ENCODE measurements at places on chromosomes 12 and 14.
A peak's percentile ranks its signal among the peaks of the same experiment; 100 is the strongest.

DNA sequence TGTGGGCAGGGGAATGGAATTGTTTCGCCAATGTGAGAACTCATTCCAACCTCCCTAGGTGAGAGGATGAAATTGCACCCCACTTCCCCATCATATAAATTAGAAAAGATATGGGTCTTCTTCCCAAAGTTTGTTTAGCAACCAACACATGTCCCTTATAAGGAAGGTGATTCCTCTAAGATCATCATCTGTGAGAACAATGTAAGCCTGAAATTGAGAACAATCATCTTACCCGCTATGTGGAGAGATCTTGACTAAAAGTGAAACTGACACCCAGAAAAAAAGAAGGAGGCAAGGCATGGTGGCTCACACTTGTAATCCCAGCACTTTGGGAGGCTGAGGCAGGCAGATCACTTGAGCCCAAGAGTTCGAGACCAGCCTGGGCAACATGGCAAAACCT, 173.2 kb upstream of the HMGA2 start:
- DNase-seq = no peak

GRCh38 chr14:95911456-95911855, 34.8 kb downstream of the TUNAR start:
- DNase-seq = no peak

- peak; percentile 10 for DNase-seq
Observed at GRCh38 chr14:21185491-21185890, 29.6 kb upstream of the OR5AU1 start.

- no peak for DNase-seq
Observed at GRCh38 chr14:42229976-42230375, 623.3 kb downstream of the LRFN5 start.

DNA sequence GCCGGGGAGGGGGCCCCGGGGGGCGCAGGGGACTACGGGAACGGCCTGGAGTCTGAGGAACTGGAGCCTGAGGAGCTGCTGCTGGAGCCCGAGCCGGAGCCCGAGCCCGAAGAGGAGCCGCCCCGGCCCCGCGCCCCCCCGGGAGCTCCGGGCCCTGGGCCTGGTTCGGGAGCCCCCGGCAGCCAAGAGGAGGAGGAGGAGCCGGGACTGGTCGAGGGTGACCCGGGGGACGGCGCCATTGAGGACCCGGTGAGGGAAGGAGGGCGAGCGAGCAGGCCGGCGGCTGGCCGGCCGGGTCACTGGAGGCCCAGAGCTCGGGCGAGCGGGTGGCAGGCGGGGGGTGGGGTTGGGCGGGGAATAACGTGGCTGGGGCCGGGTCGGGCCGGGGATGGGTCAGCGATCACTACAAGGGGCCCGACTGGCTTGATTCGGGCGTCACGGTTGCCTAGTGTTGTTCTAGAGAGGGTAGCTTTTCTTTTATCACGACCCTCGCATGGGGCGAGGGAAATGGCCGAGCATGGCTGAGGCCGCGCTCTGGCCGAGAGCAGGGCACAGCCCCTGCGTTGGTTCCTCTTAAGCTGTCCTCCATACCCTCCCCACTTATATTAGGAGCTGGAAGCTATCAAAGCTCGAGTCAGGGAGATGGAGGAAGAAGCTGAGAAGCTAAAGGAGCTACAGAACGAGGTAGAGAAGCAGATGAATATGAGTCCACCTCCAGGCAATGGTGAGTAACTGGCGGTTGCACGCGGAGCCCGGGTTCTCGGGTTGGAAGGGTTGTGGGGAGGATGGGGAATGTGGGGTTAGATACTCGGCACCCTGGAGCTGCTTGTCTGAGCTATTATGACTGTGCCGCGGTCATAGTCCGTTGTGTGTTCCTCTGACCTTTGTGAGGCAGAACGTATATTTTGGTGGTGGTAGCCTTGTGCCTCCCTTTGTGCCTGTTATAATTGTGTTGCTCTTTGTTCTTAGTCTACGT, 603 bp downstream of the PABPN1 start:
- peak; percentile 18 for DNase-seq

- DNase-seq = no peak
Observed at GRCh38 chr14:97337267-97337666, 540.1 kb downstream of the VRK1 start.

DNA sequence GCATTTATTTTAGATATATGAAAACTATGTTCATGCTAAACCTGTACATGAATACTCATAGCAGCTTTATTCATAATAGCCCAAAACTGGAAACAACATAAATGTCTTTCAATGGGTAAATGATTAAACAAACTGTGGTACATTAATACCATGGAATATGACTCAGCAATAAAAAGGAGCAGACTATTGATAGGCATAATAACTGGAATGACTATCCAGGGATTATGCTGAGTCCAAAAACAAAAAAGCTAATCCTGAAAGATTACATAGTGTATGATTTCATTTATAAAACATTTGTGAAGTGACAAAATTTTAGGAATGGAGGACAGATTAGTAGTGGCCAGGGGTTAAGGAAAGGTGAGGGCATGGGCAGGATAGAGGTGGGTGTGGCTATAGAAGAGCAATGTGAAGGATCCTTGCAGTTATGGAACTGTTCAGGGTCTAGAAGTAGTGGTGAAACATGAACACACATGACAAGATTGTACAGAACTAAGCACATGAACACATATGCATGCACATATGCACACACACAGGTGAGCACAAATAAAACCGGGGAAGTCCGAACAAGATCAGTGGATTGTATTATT, 61.1 kb upstream of the CDKN3 start:
- no peak for DNase-seq

DNA sequence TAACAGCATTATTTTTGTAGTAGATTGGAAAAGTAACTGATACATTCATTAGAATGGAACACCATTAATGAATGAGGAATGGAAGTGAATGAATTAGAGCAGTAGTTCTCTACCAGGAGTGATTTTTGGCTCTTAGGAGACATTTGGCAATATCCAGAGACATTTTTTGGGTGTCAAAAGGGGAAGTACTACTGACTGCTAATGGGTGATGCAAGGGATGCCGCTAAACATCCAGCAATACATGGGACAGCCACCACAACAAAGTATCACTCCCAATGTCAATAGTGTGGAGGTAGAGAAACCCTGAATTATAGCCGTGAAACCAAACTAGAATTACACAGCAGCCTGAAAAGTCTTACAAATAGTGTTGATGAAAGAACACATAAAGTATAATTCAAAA, 1.5 kb downstream of the CHURC1 start:
- no peak for DNase-seq

GRCh38 chr12:109273354-109273753, 35.7 kb downstream of the FOXN4 start:
- no peak for DNase-seq

DNA sequence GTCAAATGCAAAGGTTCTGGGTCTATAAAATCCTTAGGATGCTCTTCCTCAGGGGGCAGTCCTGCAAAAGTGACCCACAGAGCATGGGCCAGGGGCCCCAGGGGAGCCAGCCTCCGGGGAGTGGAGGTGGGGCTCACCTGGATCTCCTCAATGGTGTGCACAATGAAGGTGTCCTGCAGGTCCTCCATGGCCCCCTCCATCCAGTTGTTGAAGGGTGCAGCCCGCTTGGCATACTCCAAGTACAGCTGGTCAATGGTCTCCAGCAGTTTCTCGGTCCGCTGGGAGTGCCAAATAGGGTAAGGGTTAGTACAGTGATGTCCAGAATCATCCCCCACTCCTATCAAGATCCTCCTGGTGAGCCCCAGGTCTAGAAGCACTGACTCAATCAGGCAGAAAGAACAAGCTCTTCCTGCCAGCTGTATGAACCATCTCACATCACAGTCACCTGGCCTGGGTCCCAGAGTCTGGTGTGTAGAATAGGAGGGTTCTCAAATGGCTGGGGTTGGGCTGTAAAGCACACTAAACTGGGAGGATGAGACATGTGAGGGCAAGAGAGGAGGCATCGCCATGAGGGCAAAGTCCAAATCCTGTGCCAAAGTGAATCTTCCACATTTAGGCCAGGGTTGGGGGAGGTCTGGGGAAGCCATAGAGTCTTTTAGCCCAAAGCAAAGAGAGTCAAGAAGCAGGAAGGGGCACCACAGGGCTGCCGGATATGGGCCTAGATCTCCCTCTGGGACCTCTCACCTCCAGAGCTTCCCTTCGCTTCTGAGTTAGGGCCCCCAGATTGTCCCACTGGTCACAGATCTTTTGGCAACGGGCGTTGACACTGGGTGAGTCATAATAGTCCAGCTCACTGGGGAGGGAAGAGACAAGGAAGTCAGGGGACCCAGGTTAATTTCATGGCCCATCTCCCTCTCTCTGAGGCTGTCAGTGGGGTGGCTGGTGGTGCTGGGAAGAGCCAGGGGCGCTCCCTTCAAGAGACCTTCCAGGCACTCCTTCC, 91.5 kb upstream of the ZFP36L1 start:
- DNase-seq = no peak

- DNase-seq = no peak
Observed at GRCh38 chr12:108575199-108575912, 13.0 kb downstream of the ISCU start.

DNA sequence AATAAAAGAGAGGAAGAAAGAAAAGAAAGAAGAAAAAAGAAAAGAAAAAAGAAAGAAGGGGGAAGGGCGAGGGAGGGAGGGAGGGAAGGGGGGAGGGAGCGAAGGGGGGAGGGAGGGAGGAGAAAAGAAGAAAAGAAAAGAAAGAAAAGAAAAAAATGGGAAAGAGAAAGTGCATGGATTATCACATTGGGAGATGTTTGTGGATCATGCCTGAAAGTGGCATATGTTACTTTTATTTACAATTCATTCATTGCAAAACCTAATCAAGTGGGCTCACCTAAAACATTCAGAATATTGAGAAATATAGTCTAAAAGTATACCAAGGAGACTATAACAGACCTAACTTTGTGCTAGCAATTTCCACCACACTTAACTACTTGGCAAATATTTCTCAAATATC, 246.9 kb upstream of the SYT1 start:
- DNase-seq = no peak

DNA sequence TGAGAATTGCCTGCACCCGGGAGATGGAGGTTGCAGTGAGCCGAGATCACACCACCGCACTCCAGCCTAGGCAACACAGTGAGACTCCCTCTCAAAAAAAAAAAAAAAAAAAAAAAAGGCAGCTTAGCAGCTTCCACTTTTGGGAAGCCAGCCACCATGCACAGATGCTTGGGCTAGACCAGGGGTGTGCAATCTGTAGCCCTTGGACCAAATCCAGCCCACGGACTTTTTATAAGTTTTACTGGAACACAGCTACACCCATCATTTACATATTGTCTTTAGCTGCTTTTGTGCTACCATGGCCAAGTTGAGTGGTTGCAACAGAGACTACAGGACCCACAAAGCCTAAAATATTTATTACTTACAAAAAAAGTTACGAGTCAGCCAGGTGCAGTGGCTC, 6.7 kb downstream of the CIT start:
- no peak for DNase-seq

GRCh38 chr14:89519040-89519439, 102.0 kb upstream of the FOXN3 start:
- DNase-seq = no peak

GRCh38 chr12:109386059-109386433, 38.3 kb downstream of the MYO1H start:
- DNase-seq = no peak

- no peak for DNase-seq
Observed at GRCh38 chr12:88946372-88946997, 366.2 kb upstream of the KITLG start.

- no peak for DNase-seq
Observed at GRCh38 chr14:72278316-72278715, 346.1 kb downstream of the RGS6 start.

DNA sequence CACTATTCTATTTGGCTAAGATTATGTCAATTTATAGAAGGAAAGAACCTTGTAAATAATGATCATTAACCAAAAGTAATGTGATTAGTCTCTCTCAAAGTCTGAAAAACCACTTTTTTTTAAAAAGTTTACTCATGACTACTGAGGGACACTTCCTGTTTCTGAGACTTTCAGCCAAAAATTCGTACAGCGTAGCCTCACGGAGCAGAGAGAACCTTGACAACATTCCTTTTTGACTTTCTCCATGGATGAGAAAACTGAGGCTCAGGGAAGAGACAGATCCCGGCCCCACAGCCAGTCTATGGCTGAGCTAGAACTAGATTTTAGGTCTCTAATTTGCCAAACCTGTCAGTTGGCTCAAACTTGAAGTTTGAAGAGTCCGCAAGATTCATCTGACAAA, 68.2 kb downstream of the DAD1 start:
- no peak for DNase-seq

GRCh38 chr14:73471582-73472184, 13.3 kb upstream of the NUMB start:
- DNase-seq = no peak

- no peak for DNase-seq
Observed at GRCh38 chr14:102144914-102145313, 5.2 kb downstream of the WDR20 start.

DNA sequence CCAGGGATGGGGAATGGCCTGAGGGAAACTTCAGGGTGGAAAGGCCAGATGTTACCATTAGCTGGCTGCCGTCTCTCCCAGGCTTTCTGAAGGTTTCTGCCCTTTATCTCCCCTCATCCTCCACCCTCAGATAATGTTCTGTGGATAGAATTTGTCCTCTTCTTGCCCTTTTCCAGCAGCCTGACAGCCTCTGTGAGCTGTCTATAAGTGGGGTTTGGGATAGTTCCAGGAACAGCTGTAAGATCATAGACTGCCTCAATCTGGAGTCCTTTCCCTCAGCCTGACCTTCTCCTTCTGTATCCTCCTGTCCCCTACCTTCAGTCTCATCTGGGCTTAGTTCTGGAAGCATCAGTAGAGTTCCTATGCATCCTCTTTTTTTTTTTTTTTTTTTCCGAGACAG, 2.8 kb upstream of the RND1 start:
- no peak for DNase-seq

DNA sequence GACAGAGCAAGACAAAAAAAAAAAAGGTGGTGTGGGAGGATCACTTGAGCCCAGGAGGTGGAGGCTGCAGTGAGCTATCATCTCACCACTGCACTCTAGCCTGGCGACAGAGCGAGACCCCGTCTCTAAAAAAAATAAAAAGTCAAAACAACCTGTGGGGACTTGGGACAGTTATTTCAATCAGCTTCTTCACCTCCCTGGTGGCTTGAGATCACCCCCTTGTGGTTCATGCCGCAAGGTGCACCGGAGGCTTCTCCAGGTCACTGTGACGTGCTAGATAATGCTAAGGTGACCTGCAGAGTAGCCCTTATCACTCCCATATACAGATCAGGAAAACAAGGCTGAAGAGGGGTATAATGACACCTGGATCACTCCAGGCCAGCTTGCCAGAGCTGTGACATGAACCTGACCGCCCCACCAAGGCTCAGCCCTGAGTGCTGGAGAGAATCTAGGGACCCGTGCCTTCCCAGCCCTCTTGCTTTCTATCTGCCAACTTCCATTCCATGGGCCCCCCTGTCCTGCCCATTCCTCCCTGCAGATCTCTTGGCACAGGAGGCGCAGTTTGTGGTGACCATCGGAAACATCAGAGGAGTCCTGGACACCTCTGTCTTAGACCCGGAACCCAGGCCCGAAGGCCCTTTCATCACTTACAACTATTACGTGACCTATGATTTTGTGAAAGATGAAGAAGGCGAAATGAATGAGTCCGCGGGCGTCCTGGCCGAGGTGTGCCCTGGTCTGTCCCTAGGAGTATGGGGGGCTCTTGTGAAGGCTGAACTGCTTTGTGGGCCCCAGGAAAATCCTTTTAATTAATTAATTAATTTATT, 8.1 kb downstream of the LRRC43 start:
- peak; percentile 89 for DNase-seq

- no peak for DNase-seq
Observed at GRCh38 chr12:6392504-6392903, 8.5 kb downstream of the LTBR start.

GRCh38 chr14:93239869-93240677, 33.0 kb downstream of the UBR7 start:
- no peak for DNase-seq

- no peak for DNase-seq
Observed at GRCh38 chr12:109926488-109927210, 26.6 kb downstream of the TCHP start.

- peak; percentile 15 for DNase-seq
Observed at GRCh38 chr14:59631237-59631636, 54.6 kb upstream of the CCDC175 start.
